ENCODE measurements at places on chromosomes 16 and 17.
A peak's percentile ranks its signal among the peaks of the same experiment; 100 is the strongest.

GRCh38 chr17:50267074-50267841 lies 7.0 kb upstream of the TMEM92 start:
- DNase-seq: no peak

DNA sequence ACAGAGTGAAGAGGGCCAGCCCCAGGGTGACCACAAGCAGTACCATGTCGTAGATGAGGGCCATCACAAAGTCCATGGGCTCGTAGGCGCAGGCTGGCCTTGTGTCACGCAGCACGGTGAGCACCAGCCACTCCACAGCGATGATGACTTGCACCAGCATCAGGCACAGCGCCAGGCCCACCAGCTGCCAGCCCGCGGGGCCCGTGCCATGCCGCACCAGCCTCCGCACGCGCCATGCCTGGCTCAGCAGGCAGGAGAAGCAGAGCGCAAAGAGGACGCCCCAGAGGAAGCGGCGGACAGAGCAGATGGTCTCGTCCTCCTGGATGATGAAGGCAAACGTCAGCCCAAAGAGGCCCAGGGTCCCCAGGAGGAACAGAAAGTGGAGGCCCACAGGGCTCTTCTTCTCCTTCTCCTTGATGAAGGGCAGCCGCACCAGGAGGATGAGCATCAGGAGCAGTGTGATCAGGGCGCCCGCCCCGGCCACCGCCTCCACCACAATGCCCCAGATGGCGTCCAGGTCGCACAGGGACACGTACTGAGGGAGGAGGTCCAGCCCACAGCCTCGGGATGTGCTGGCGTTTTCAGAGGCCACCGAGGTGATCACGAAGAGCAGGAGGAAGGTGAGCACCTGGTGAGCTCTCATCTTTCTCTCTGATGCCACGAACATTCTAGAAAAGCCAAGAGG lies 12.3 kb downstream of the GPRC5B start:
- DNase-seq: no peak

- DNase-seq: no peak
These were observed 228.8 kb downstream of the C16orf78 start for GRCh38 chr16:49602201-49602975.

- no peak for DNase-seq
These were observed 2.7 kb downstream of the NUFIP2 start for GRCh38 chr17:29291163-29291752.

- DNase-seq: peak; percentile 93
These were observed at the start of gene DYNLRB2 for GRCh38 chr16:80540516-80541305. TSS of gene DYNLRB2 (plus strand) at chr16:80540993. CDS start at chr16:80541077, 84 bp downstream.

GRCh38 chr17:68870976-68871375 lies 84.2 kb downstream of the ABCA8 start:
- DNase-seq: no peak

GRCh38 chr16:67661101-67661761 lies 471 bp downstream of the PARD6A start:
- DNase-seq: peak; percentile 31

GRCh38 chr16:4788910-4789309 lies 765 bp upstream of the SEPTIN12 start:
- DNase-seq: no peak

DNA sequence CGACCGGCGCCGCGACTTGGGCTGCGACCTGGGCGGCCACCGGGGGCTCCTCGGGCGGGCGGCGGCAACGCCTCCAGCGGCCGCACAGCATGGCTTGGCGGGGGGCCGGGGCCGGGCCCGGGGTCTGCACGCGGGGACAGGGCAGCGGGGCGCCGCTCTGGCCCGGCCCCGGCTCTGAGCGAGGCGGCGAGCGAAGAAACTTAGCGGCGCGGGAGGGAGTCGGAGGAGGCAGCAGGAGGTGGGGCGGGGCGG lies at the start of gene PLCD3:
Gene PLCD3 (minus strand): TSS at position 196 of the 252 bp plus-strand sequence. CDS start 105 bp downstream, at position 91.
- no peak for DNase-seq

GRCh38 chr17:64001091-64001579 lies 3.0 kb downstream of the PRR29 start:
- no peak for DNase-seq

DNA sequence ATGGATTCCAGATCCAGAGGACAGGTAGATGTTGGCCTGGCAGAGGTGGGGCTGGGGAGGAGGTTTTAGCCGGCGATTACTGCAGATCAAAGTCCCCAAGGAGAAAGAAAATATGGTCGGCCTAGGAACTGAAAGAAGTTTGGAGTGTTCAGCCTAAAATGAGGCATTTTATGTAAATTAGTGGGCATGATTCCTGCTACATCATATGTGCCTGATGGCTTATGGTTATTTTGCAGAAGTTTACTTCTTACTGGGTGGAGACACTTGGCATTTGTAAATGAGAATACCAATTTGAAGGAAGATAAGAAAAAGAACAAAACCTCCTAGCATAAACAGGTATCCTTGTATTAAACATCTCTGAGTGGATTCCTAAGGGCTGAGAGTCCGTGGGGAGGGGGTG lies 149.3 kb downstream of the FOXL1 start:
- DNase-seq: no peak

- no peak for DNase-seq
These were observed 19.4 kb upstream of the NFATC3 start for GRCh38 chr16:68065716-68066305.

All from stimulated activated naive CD8-positive, alpha-beta T cell treated with anti-CD3 and anti-CD28 coated beads, Interleukin-15, Interleukin-2, amounts not matched to agents 100 U/mL and 50 U/mL, for 24 hours (primary cell).